ENCODE measurements at places on chromosomes 16 and 17. TPM values are rescaled to one million over a fixed set of nuclear protein-coding genes. Genes with fewer than 3 reads are reported as not detected.

CDH3 gene
- not detected for total RNA-seq

GLIS2 gene
- 10.1 TPM for total RNA-seq

TNS4 gene
- not detected for total RNA-seq

KRTAP17-1 gene
- total RNA-seq, result not detected

TLCD1 gene
- total RNA-seq, result 1.8 TPM

SLFN12 gene
- total RNA-seq, result 42.6 TPM

CCL16 gene
- 0.51 TPM for total RNA-seq

GAS2L2 gene
- not detected for total RNA-seq

MPP2 gene
- 1.6 TPM for total RNA-seq

NTN1 gene
- total RNA-seq, result 0.18 TPM

C16orf96 gene
- total RNA-seq, result not detected

CLEC18B gene
- 0.49 TPM for total RNA-seq

POLR3K gene
- 18.4 TPM for total RNA-seq

OR1A1 gene
- total RNA-seq, result not detected

CLEC3A gene
- not detected for total RNA-seq

PPL gene
- total RNA-seq, result 0.20 TPM

PCTP gene
- 14.5 TPM for total RNA-seq

MVD gene
- total RNA-seq, result 117 TPM

TPSG1 gene
- not detected for total RNA-seq

FOXN1 gene
- total RNA-seq, result not detected

BRIP1 gene
- 12.2 TPM for total RNA-seq

ANKFN1 gene
- total RNA-seq, result not detected

HSD17B1 gene
- total RNA-seq, result 1.0 TPM

C17orf75 gene
- total RNA-seq, result 21.5 TPM

CLEC19A gene
- total RNA-seq, result not detected

GNGT2 gene
- total RNA-seq, result 3.7 TPM

SPHK1 gene
- 70.7 TPM for total RNA-seq

CHST4 gene
- not detected for total RNA-seq

NPIPB2 gene
- 15.4 TPM for total RNA-seq

KCNH6 gene
- total RNA-seq, result not detected

SLC2A4 gene
- not detected for total RNA-seq

MT1M gene
- total RNA-seq, result 1.8 TPM

AANAT gene
- not detected for total RNA-seq

PRR35 gene
- not detected for total RNA-seq

SPDYE4 gene
- not detected for total RNA-seq

UTS2R gene
- total RNA-seq, result not detected

CCL8 gene
- total RNA-seq, result not detected

GNAO1 gene
- total RNA-seq, result not detected

ENDOV gene
- 25.9 TPM for total RNA-seq

DNAH9 gene
- total RNA-seq, result not detected

RSKR gene
- 20.1 TPM for total RNA-seq

SHCBP1 gene
- 42.2 TPM for total RNA-seq

CLEC16A gene
- 23.3 TPM for total RNA-seq

ACSM2A gene
- total RNA-seq, result not detected

CHMP1A gene
- 86.3 TPM for total RNA-seq

PRAC1 gene
- total RNA-seq, result not detected

SYCE1L gene
- 28.6 TPM for total RNA-seq

MT1F gene
- total RNA-seq, result 1.4 TPM

GLG1 gene
- 150 TPM for total RNA-seq

PLA2G10 gene
- not detected for total RNA-seq

Measured in endothelial cell of umbilical vein (primary cell).